Activated CD4-positive, alpha-beta T cell treated with anti-CD3 and anti-CD28 coated beads, Interleukin-2, amount 50 U/mL, for 4 hours (primary cell): ENCODE measurements at places on chromosomes 4 and X.

DNA sequence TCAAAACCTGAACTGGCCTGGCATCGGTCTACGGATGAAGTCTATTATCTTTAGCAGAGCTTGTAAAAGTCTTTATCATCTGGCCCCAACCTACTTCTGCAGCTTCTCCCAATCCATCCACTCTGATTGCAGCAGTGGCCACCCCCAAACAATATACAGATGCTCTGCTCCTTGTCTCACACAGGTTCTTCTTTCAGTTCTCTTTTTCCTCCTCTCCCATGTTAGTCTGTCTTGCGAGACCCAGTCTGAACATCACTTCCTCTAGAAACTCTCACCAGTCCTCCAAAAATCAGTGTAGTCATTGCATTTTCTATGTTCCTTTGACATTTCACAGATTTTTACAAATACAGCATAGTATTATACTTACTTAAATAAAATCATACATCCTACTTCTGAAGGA, 163.0 kb downstream of the FRMPD4 start:
- DNase-seq: no peak

DNA sequence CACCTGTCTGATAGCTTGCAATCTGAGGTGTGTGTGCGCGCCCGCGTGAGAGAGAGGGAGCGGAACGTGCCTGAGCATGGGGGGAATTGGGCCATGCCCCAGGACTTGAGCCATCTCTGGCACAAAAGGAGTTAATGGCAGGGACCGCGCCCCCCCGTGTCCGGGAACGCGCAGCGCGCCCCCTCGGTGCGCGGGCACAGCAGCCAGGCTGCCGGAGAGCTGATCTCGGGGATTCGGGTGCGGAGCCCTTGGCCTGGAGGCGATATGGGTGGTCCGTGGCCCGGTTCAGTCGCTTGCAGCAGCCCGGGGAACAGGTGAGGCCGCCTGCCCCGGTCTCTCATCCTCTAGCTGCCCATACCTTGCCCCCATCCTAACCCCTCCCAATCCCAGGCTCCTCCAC, at the start of gene NLGN3:
TSS of gene NLGN3 (plus strand) at position 191 of the 400 bp plus-strand sequence. CDS start 2,909 bp downstream, outside the sequence.
- DNase-seq: no peak

- no peak for DNase-seq
These were observed 166.5 kb downstream of the PRR32 start for GRCh38 chrX:126985981-126986380.

- DNase-seq: no peak
These were observed 151.7 kb upstream of the CPEB2 start for GRCh38 chr4:14850455-14851097.

GRCh38 chr4:99362768-99363167, 10.2 kb upstream of the ADH1C start:
- no peak for DNase-seq

DNA sequence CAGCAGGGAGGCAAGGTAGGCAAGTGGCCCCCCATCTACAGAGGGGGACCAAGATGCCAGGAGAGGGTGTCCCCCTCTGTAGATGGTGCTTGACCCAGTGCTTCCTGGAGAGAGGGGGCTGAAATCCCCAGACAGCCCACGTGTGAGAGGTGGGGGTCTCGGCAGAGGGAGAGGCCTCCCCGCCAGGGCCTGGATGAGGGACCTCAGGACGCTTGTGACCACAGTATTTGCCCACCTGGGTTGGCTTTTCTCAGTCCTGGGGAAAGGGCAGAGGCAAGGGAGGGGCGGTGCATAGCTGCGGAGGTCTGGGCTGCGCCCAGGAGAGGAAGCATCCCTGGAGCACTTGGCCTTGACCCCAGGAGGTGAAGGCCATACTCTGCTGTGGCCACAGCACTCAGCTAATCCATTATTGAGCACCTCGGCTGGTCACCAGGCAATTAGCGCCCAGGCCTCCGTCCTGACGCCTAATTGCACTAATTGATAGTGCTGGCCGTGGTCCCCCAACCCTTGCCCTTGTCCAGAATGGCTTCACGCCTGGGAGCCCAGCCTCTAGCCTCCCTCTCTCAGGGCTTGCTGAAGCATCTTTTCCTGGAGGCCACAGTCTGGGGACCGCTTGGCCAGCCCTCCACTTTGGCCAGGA, 30.7 kb downstream of the HMX1 start:
- no peak for DNase-seq

DNA sequence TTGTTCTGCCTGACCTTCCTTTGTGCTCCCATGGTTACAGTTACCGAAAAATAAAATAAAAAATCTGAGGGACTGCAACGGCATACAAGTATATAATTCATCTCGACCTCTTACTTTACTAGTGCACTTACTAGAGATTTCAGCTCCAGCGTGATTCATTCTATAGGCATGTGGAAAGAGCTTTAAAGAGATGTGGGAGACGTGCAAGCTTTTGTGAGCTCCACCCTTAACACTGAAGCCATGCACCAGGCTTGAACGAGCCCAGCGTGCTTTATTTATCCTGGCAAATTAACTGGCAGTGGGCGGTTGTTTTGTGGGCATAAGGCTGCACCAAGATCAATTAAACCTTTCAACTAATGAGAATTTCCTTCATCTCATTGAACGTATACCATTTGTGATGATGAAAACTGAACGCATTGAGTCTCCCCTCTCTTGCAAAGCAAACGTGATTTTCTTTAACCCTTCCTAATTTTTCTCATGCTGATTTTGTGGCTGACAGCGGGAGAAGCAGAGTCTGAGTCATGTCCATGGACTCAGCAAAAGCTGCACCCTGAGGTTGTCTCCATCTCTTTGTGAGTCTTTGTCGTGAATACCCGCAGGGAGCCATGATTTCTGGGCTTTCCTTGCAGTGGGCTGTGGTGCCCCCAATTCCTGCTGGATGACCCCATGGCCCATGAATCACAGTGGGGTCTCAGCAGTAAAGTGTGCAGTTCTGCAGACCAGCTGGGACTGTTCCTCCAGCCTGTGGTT, 60.1 kb downstream of the MXRA5 start:
- no peak for DNase-seq

GRCh38 chrX:54048412-54048811, 4.1 kb upstream of the PHF8 start:
- no peak for DNase-seq

GRCh38 chrX:47574076-47574546, 8.1 kb upstream of the TIMP1 start:
- DNase-seq: no peak

GRCh38 chr4:141346144-141346543, 125.4 kb downstream of the ZNF330 start:
- DNase-seq: no peak

GRCh38 chr4:7323872-7324650, 110.7 kb downstream of the PSAPL1 start:
- DNase-seq: no peak

DNA sequence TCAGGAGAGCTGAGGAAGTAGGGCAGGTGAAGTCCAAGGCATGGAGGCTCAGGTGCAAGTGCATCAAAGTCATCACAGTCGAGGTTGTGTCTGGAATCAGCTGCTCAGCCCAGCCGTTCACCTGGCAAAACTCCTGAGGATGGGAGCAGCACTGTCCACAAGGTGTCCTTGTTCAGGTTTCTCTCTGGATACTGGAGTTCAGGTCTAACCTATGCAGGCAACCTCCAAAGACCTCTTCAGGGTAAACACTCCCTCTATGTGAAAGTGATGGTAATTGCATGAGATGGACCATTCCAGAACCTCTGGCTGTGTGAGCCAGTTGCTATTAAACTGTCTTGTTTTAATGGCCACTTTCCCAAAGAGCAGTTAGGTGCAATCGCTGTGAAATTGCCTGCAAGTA, 120.2 kb upstream of the PSAPL1 start:
- no peak for DNase-seq

DNA sequence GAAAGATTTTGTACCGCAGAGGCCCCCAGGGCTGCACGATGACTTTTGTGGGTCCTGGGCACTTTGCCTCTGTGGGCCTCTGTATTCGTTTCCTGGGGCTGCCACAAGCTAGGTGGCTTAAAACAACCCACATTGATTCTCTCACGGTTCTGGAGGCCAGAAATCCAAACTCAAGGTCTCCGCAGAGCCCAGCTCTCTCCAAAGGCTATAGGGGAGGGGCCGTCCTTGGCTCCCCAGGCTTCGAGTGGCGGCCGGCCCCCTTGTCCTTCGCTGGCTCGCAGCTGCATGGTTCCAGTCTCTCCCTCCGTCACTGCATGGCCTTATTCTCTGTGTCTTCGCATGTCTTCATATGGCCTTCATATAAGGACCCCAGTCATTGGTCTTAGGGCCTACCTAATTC, 241.2 kb downstream of the EVC2 start:
- DNase-seq: no peak

DNA sequence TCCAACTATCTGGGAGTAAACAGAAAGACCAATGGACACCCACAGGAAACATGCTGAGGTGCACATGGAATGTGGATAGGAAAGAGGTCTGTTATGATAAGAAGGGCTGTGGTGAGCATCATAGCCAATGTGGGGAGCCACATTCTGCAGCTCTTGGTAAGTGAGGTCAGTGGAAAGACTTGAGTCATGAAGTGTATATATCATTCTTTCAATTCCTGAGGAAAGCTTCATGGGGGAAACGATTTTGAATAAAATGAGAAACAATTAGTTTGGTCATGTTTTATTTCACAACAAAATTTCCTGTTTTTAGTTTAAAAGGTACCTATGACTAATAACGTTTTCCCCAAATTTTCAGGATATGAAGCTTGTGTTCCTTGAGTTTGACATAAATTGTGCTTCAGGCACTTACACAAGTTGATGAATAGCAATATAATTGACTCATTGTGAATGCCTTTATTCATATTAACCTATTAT, 41.4 kb upstream of the RASSF6 start:
- no peak for DNase-seq

- no peak for DNase-seq
These were observed 708.9 kb upstream of the HS3ST1 start for GRCh38 chr4:12137575-12137974.

DNA sequence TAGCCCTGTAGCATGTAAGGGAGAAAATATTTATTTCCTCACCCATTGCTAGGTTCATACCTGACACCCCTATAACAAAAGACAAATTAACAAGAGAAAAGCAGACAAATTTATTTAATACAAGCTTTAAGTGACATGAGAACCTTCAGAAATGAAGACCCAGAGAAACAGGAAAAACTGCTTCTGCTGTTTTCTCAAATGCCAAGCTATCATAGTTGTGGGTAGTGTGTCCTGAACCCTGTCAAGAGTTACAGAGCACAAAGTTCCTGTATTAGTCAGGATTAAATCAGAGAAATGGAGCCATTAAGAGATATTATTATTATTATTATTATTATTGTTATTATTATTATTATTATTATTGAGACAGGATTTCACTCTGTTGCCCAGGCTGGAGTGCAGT, 17.5 kb downstream of the CCDC160 start:
- DNase-seq: no peak

DNA sequence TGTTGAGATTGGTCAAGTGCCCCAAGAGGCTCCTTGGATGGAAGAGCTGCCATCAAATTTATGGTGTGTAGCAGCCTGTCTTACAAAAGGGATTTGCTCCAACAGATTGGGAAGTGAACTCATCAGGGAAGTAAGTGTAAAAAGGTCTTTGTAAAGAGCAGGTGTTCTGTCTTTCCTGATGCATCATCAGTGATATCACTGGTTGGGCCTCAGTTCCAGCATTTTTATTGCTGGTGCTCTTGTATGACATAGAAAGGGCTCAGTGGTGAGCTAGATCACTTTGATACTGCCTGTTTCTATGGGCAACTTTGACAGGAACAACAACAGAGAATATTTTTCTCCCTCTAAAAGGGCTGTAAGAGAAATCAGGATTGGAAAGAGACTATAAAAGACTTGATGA, 8.7 kb upstream of the GABRE start:
- no peak for DNase-seq

GRCh38 chr4:28469886-28470285, 1609.2 kb downstream of the STIM2 start:
- no peak for DNase-seq

DNA sequence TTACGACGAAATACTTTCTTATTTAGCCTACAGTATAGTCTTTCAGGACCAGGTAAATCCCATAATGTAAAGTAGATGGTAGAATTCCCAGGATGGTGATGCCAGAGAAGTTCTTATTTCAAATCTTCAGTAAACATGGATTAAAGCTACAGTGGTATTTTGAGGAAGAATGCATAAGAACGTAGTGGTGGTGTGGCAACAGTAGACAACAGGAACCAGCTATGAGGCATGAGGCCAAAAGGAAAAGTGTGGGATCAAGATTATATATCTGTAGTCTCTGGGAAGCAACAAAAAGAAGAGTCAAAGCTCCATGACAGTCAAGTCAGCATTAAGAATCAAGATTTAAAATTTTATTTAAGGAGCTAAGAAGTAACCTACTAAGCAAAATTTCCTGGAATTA, 60.2 kb downstream of the METTL14 start:
- DNase-seq: no peak

DNA sequence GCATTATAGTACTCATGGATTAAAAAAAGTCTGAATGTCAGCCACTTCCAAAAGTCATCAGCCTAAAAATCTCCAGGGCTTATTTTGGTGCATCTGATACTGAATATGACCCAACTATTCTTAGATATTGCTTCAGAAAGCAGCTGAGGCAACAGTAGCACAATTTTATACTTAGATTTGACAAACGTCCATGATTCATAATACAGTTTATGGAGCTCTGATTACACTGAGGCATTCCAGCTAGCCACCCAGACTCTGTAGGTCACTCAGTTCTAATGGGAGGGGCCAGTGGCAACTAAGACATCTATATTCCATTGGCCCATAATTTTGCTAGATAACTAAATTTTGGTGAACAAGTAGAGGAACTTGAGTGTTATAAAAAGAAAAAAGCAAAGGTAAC, 10.3 kb downstream of the SPATA4 start:
- no peak for DNase-seq

GRCh38 chrX:36609616-36610585, 398.3 kb upstream of the FAM47C start:
- DNase-seq: no peak

DNA sequence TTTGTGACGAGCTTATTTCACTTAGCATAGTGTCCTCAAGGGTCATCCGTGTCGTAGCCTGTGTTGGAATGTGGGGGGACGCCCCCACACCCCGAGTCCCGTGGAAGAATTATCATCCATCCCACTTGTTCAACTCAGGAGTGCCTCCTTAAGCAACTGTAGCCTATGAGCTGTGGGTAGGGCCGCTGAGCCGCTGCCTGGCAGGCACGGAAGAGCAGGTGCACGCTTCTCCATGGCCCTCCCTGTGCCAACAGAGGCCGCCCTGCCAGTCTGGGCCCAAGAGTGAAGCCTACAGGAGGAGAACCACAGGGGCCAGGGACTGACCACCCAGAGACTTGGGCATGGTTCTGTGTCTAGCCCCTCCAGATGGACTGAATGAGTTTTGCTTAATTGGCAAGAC, 2.3 kb upstream of the RGS12 start:
- no peak for DNase-seq
